CD4-positive, alpha-beta T cell treated with Interleukin-15 for 4 hours (primary cell): ENCODE measurements at places on chromosomes 12 and 14.

DNA sequence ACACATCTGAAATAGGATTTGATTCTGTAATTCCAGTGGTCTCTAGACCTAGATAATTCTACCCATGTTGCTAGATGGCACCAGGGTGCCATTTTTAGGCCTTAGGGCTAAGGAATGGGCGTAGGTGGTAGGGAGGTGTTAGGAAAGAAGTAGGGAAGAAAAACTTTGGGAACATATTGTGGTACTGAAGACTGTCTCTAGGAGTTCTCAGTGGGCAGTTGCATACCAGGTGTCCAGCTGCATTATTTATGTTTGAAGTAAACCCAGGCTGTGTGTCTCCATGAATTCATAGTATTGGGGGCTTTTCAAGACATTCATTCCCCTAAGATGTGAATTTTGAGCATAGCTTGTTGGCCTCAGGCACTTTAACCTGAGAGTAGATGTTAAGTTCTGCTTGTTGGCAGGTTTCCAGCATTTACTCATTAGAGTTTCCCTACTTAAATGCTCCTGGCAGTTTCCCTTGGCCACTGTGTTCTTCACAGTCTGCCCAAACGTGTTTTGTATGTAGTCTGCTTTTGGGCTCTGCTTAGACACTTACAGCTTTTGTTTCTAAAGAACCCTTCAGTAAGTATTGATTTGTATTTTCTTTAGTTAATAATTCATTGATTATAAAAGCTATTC is 31.5 kb upstream of the CCT2 start:
- DNase-seq, result no peak

DNA sequence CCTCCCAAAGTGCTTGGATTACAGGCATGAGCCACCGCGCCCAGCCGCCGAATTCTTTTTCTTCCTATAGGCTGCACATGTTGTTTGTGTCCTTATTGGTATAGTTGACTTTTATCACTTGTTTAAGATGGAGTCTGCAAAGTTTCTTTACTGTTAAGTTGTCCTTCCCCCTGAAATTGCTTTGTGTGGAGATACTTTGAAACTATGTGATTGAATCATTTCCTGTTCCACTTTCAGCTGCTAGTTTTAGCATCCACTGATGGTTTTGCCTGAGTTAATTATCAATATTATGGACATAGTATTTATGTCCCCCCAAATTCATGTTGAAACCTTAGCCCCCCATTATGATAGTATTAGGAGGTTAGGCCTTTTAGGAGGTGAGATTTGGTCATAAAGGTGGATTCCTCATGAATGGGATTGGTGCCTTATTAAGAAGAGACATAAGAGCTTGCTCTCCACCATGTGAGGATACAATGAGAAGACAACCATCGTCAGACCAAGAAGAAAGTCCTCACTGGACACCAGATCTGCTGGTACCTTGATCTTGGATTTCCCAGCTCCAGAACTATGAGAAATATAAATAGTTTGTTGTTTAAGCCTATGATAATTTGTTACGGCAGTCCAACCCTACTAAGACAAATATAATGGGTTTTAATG is 34.9 kb downstream of the PPHLN1 start:
- DNase-seq, result no peak

DNA sequence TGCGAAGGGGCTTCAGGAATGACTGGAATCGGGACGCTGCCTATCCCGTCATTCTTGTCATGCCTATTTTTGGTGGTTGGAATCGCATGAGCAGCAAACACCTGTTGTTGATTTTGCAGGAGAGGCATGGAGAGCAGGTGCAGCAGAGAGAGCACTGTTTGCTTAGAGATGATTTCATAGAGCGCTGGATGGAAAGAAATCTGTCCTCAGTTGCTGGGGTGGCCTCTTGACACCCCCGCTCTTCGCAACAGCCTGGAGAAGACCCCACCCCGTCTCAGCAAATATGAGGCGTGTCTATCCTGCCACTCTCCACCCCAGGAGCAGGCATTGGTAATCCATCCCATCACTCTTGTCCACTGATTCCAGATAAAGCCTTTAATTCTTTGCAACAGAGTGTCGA is 19.3 kb upstream of the NCOR2 start:
- DNase-seq, result no peak

DNA sequence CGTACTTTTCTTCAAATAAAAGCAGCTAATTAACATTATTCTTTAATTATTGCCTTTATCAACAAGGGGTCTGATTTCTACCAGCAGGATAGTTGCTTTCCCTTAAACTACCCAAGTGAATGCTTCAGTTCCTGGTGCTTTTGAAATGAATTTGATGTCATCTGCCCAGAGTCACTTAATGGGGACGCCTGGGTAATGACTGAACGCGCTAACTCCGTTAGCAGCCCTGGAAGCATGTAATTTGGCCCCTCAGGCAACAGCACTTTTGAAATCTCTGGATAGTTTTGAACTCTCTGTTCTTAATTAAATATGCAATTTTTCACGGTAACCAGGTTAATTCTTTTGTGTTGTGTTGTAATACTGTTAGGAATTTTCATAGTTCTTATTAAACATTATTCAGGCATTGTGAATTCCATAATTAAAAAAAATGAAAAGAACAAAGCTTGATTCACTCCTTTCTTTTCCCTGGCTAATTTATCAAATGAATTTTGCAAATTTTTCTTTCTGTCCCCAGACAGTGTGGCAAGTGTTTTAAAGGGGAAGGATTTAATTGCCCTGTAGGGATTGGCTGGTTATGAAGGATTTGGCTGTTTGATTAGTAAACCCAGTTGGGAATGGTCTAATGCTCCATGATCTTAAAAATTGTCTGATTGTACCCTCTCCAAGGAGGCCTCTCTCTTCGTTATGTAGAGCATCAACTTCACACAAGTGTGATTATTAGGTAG is 137.5 kb upstream of the MYL2 start:
- no peak for DNase-seq

GRCh38 chr12:112170971-112171596 is 45.7 kb downstream of the TRAFD1 start:
- DNase-seq, result no peak

- peak; percentile 66 for DNase-seq
Measured at GRCh38 chr12:69254046-69254445, 14.7 kb downstream of the CPSF6 start.

DNA sequence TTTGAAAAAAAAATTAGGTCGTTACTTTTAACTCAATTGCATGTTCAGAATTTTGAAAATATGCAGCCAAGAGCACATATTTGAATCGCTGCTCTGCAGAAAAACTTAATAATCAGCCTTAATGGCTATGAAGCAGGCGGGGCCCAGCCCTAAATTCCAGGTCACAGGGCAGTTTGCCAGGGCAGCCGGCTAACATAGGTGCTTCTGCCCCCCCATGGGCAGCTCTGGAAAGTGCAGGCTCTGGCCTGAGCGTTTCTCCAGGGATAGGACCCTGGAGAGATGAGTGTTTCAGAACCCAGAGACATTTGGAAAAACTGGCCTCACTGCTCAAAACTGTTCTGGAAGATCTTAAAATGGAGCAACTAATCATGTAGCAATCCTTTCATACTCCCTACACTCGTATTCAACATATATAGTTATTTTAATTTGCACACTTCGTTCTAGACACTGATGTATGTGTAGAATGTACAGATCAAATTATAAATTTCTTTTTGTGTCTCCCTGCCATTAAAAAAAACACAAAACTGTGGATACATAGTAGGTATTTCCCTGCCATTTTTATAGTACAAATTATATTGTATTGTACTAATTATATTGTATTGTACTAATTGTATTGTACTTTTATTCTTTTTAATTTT is 26.0 kb upstream of the PTGR2 start:
- DNase-seq, result peak; percentile 80

- DNase-seq, result no peak
Measured at GRCh38 chr14:100160534-100160916, 1.1 kb upstream of the DEGS2 start.

DNA sequence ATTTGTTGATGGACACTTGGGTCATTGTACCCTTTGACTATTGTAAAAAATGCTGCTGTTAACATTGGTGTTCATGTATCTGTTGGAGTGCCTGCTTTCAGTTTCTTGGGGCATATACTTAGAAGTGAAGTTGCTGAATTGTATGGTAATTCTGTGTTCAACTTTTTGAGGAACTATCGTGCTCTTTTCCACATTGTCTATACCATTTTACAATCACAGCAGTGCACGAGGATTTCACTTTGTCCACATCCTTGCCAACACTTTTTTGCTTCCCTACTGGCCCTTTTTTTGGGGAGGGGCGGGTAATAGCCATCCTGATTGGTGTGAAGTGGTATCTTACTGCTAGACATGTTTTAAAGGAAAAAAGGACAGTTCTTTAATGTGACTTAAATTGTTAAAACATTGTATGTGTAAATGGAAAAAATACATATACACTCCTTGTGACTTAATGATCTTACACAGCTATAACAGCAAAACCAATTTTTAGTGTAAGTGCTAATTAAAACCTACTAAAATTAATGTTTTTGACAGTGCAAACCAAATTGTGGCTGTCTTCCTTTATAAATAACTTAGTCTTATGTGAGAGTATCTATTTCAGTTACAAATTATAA is 52.7 kb downstream of the WNK1 start:
- DNase-seq, result no peak
